ENCODE measurements at places on chromosomes 11 and 22. TPM values are rescaled to one million over a fixed set of nuclear protein-coding genes. Genes with fewer than 3 reads are reported as not detected.

Gene APLNR
- total RNA-seq, result not detected

Gene C11orf21
- total RNA-seq, result 0.43 TPM

Gene ARHGAP8
- total RNA-seq, result 2.0 TPM

Gene EFCAB6
- 5.9 TPM for total RNA-seq
